Vagina (tissue), 2 donors: ENCODE measurements at places on chromosomes 1 and 21. TPM values are rescaled to one million over a fixed set of nuclear protein-coding genes. Genes with fewer than 3 reads are reported as not detected.

LCE1B gene
- total RNA-seq = not detected

FMO1 gene
- total RNA-seq = 6.4 TPM

SHE gene
- total RNA-seq = 23.8 TPM

AGPAT3 gene
- total RNA-seq = 34.4 TPM

KLHDC9 gene
- total RNA-seq = 9.3 TPM

GRCh38 chr1:48203287-48203900 lies 19.1 kb upstream of the SLC5A9 start:
- DNase-seq = no peak

KCNA3 gene
- 8.1 TPM for total RNA-seq

DNA sequence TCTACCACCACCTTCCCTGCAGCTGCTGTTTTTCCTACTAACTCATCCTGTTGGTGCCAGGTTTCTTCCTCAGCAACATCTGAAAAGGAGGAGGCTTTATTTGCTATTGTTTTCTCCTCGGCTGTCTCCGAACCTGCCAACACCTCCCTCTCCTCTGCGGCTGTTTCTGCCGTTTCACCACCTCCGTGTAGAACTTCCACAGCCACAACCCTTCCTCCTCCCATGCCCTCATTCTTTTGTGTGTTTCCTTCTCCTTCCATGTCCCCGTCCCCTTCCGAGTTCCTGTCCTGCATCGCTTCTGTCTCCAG lies 59.0 kb upstream of the LRRC53 start:
- DNase-seq = no peak

- DNase-seq = no peak
These were observed 3.0 kb upstream of the AHCTF1 start for GRCh38 chr1:246934765-246935164.

TRIM45 gene
- total RNA-seq = 5.6 TPM

- no peak for DNase-seq
These were observed 20.1 kb downstream of the URB1 start for GRCh38 chr21:32372755-32373154.

SRRM1 gene
- 93.1 TPM for total RNA-seq
